ENCODE measurements at places on chromosomes 2 and 18. TPM values are rescaled to one million over a fixed set of nuclear protein-coding genes. Genes with fewer than 3 reads are reported as not detected.

- H3K27ac ChIP-seq, result no peak overlapping the region
- DNase-seq, result no peak
- no peaks in the 10 kb centered on the region for H3K27me3 ChIP-seq
These were observed 157.6 kb upstream of the CCDC68 start for GRCh38 chr18:55116863-55117262.

DNA sequence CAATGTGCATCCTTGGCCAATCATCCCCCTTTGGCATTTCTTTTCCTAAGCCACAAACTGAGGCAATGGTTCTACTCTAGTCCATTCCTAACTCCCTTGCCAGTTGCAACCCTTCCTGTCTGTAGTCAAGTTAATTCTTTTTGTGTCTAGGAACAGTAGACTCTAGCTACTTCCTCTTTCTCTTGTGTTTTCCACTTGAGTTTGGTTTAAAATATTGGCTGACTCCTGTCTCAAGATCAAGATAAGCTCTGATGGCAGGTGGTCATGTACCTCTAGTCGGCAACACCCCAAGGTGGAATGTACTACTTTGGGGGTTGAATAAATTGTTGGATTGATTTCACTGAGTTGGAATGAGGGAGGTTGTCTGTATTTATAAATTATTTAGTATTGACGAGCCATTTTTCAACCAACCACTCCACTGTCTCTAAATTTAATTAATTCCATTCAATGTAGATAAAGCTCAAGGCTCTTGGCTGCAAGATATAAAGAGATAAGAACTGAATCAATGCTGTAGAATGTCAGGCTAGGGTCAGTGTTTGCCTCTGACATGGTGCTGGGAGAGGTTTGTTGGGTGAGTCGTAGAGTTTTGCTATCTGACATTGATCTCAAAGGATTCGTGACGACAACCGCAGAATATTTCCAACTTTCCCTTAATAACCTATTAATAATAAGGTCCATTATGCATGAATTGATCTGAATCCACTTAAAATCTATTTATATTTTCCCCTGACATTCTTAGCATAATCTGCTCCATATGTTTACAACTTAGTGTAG lies 188.7 kb upstream of the APCDD1 start:
- H3K36me3 ChIP-seq, result no peaks in the 10 kb centered on the region
- no peak overlapping the region for H3K27ac ChIP-seq
- H3K4me3 ChIP-seq, result no peak overlapping the region
- H3K27me3 ChIP-seq, result no peaks in the 10 kb centered on the region
- H3K4me1 ChIP-seq, result no peaks in the 10 kb centered on the region

GRCh38 chr2:8424997-8425900 lies 256.6 kb upstream of the ID2 start:
- no peak overlapping the region for H3K27ac ChIP-seq
- DNase-seq, result no peak
- no peaks in the 10 kb centered on the region for H3K36me3 ChIP-seq
- no peaks in the 10 kb centered on the region for H3K27me3 ChIP-seq

- peaks cover 32% of the 10 kb centered on the region for H3K4me1 ChIP-seq
- H3K4me3 ChIP-seq, result no peak overlapping the region
- H3K27ac ChIP-seq, result no peak overlapping the region
- H3K36me3 ChIP-seq, result peaks cover 4% of the 10 kb centered on the region
- DNase-seq, result peak; percentile 41
- no peaks in the 10 kb centered on the region for H3K27me3 ChIP-seq
These were observed 53.2 kb downstream of the SFXN5 start for GRCh38 chr2:73018188-73018825.

GRCh38 chr2:221310730-221311129 lies 261.4 kb downstream of the EPHA4 start:
- H3K4me3 ChIP-seq, result no peak overlapping the region
- no peaks in the 10 kb centered on the region for H3K4me1 ChIP-seq
- no peak for DNase-seq
- no peak overlapping the region for H3K27ac ChIP-seq
- H3K27me3 ChIP-seq, result 0 out of 2 replicates have a peak, but pooled peaks cover 5% of the 10 kb centered on the region

GRCh38 chr2:28344756-28345373 lies 47.8 kb upstream of the FOSL2 start:
- H3K27me3 ChIP-seq, result no peaks in the 10 kb centered on the region
- no peak for DNase-seq
- no peak overlapping the region for H3K27ac ChIP-seq
- H3K4me3 ChIP-seq, result no peak overlapping the region
- H3K36me3 ChIP-seq, result no peaks in the 10 kb centered on the region

DNA sequence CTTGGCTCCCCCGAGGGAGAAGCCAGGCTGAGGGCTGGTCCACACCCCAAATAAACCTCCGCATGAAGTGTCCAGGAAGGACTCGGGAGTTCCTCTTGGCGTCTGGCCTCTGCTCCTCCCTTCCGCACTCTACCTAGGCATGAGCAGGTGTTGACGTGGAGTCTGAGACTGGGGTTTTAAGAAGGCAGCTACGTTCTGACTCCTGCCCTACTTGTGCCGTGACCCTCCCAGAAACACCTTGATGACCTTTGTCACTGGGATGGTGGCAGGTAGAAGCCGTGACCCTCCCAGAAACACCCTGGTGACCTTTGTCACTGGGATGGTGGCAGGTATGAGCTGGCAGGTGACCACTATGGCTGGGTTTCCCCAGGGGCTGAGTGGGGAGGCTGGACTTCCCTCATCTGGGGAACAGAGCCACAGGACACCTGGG lies 54.8 kb downstream of the HS6ST1 start:
- H3K36me3 ChIP-seq, result peaks cover 38% of the 10 kb centered on the region
- peaks cover 22% of the 10 kb centered on the region for H3K4me1 ChIP-seq
- no peak overlapping the region for H3K27ac ChIP-seq
- DNase-seq, result no peak
- H3K4me3 ChIP-seq, result no peak overlapping the region

- no peak for DNase-seq
- H3K4me1 ChIP-seq, result no peaks in the 10 kb centered on the region
These were observed 150.9 kb upstream of the REV1 start for GRCh38 chr2:99640635-99641151.

FAM228A gene
- not detected for total RNA-seq

LIPG gene
- total RNA-seq, result 2.2 TPM

GRCh38 chr2:19733951-19734425 lies 167.8 kb downstream of the TTC32 start:
- no peak for DNase-seq
- no peaks in the 10 kb centered on the region for H3K27me3 ChIP-seq
- no peaks in the 10 kb centered on the region for H3K36me3 ChIP-seq
- H3K4me3 ChIP-seq, result no peak overlapping the region
- peaks cover 22% of the 10 kb centered on the region for H3K4me1 ChIP-seq

GRCh38 chr2:152861349-152861942 lies 143.0 kb downstream of the ARL6IP6 start:
- H3K36me3 ChIP-seq, result no peaks in the 10 kb centered on the region
- H3K4me3 ChIP-seq, result no peak overlapping the region
- H3K4me1 ChIP-seq, result no peaks in the 10 kb centered on the region
- H3K27ac ChIP-seq, result no peak overlapping the region

APLF gene
- total RNA-seq, result 1.2 TPM

- no peaks in the 10 kb centered on the region for H3K36me3 ChIP-seq
- no peaks in the 10 kb centered on the region for H3K27me3 ChIP-seq
- H3K4me1 ChIP-seq, result 0 out of 2 replicates have a peak, but pooled peaks cover 3% of the 10 kb centered on the region
- H3K27ac ChIP-seq, result no peak overlapping the region
- H3K4me3 ChIP-seq, result no peak overlapping the region
These were observed 95.7 kb downstream of the ARMC9 start for GRCh38 chr2:231294116-231294515.

DNA sequence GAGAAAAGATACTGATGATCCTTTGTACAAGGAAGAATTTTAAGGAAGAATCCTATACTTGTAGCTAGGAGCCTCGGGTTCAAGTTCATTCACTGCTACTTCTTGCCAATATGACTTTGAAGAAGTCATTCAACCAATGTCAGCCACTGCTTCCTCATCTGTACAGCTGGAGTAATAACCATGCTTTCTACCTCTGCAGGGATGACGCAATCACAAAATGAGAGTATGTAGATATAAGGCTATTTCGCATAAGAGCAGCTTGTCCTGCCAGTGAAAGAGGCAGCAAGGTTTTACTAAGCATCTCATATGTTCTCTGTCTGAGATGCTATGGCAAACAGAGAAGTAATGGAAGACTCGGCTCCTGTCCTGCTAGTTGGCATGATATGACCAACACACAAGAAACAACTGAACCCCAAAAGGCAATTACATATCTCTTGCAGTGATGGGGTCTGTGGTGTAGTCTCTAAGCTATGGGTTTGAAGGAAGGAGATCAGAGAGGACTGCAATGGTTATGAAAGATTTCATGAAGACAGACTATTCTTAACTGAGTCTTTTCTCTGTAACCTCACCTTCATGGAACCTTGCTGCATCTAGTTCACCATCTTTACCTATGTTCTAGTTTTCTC lies 9.2 kb downstream of the AAK1 start:
- no peak overlapping the region for H3K27ac ChIP-seq
- no peaks in the 10 kb centered on the region for H3K4me1 ChIP-seq
- H3K27me3 ChIP-seq, result no peaks in the 10 kb centered on the region
- H3K4me3 ChIP-seq, result no peak overlapping the region
- peaks cover 63% of the 10 kb centered on the region for H3K36me3 ChIP-seq

DNA sequence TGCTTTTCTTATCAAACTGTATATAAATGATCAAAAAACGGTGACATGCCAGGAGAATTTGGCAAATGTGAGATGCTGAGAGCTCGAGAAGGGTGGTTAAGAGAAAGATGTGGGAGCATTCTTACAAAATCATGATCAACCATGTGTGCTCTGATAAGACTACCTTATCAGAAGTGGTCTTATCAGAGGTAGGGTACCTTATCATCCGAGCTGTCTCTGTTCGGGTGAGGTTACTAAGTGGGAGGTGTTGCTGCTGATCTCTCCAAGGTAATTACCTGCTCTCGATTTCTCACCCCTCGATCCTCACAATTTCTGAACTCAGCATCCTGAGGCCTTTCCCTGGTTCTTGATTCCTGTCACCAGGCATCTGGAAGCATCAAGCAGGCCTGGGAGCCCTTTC lies 813.0 kb upstream of the ID2 start:
- peaks cover 5% of the 10 kb centered on the region for H3K4me1 ChIP-seq
- no peak overlapping the region for H3K27ac ChIP-seq
- H3K4me3 ChIP-seq, result no peak overlapping the region

DNA sequence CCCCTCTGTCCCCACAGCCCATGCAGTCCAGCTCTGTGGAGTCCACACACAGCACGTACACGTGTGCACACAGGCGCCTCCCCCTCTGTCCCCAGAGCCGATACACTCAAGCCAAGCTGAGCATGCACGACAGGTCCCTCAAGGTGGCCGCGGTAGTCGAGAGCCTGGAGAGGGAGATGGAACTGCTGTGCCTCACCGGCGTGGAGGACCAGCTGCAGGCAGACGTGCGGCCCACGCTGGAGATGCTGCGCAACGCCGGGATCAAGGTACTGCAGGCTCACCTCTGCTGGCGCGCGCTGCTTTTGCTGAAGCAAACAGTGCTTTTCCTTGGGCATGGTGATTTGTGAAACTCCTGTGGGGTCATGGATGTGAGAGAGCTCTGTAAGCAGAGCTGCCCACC lies 58.5 kb upstream of the NFATC1 start:
- no peak overlapping the region for H3K4me3 ChIP-seq
- H3K27me3 ChIP-seq, result no peaks in the 10 kb centered on the region
- no peaks in the 10 kb centered on the region for H3K4me1 ChIP-seq
- no peaks in the 10 kb centered on the region for H3K36me3 ChIP-seq
- DNase-seq, result no peak
- H3K27ac ChIP-seq, result no peak overlapping the region

- DNase-seq, result no peak
- peaks cover 18% of the 10 kb centered on the region for H3K36me3 ChIP-seq
- H3K4me3 ChIP-seq, result no peak overlapping the region
- H3K27ac ChIP-seq, result no peak overlapping the region
These were observed 101.0 kb downstream of the PKP4 start for GRCh38 chr2:158557752-158558151.

DNA sequence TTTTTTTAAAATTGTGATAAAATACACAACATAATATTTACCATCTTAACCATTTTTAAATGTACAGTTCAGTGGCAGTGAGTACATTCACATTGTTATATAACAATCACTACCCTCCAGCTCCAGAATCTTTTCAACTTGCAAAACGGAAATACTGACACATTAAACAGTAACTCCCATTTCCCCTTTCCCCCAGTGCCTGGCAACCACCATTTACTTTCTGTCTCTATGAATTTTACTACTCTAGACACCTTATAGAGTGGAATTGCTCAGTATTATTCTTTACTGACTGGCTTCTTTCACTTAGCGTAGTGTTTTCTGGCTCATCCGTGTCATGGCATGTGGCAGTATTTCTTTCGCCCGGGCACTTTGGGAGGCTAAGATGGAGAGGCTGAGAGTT lies 32.6 kb downstream of the FASTKD2 start:
- no peak overlapping the region for H3K4me3 ChIP-seq
- no peaks in the 10 kb centered on the region for H3K27me3 ChIP-seq
- no peak for DNase-seq
- H3K4me1 ChIP-seq, result peaks cover 6% of the 10 kb centered on the region
- H3K27ac ChIP-seq, result no peak overlapping the region
- H3K36me3 ChIP-seq, result peaks cover 5% of the 10 kb centered on the region

DNA sequence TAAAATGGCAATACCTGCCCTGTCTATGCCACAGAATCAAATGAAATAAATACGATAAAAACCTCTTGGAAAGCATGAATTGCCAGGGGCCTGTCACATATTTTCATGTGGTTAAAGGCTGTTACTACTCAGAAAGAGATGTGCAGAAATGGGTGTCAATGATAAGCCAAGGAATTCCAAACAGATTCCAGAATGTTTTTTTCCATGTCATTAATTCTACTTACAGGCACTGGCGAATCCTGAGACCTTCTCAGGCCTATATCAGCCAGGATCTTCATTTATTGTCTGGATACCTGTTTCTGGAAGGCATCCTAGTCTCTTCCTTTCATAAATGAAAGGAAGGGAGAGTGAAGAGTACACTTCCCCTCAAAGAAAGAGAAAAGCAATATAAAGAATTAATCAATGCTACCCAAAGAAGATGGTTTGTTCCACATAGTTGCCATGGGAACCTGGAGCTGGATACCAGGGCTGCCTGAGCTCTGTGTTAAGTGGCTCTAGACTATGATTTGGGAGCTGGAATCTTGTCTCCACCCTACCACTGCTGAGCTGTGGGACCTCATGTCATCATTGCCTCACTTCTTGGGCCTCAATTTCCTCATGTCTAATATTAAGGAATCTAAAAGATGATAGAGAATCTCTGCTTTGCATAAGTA lies 335.1 kb upstream of the SKOR2 start:
- H3K27me3 ChIP-seq, result peaks cover 10% of the 10 kb centered on the region
- no peak overlapping the region for H3K27ac ChIP-seq
- no peak overlapping the region for H3K4me3 ChIP-seq
- H3K36me3 ChIP-seq, result no peaks in the 10 kb centered on the region
- H3K4me1 ChIP-seq, result no peaks in the 10 kb centered on the region
